ENCODE measurements at places on chromosomes 1 and 21.

- DNase-seq: no peak
Observed at GRCh38 chr1:151825751-151826660, 5.6 kb downstream of the RORC start.

- DNase-seq: no peak
Observed at GRCh38 chr1:212528501-212528900, 80.1 kb upstream of the ATF3 start.

DNA sequence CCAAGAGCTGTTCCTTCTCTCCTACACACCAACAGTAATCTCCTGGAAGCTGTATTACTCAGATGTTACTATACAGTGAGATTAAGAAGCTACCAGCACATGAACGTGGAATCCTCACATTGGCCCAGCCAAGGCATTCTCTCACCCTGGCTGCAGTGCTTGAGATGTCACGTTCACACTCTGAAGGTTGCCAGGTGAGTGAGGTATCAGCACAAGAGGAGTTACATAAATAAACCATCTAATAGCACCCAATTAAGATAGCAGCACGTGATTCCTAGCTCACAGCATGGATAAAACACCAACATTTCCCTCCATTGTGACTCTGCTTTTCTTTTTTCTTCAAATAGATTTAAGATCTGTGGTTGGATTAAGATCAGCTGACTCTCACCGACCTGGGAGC is 182.8 kb downstream of the PLPP3 start:
- DNase-seq: no peak

DNA sequence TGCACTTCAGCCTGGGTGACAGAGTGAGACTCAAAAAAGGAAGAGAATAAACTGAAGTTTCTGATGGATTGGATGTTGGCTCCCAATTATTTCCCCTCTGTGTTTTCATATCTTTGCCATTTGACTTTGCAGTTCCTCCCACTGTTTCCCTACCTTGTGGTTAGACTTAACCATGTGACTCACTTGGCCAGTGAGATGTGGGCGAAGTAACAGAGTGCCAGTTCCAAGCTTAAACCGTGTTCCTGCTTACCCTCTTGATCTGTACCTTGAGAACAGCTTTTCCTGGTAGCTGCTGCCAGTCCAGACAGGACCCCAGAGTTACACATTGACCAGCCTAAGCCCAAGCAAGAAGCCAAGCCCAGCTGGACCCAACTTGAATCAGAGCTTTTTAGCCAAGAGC is 323.4 kb downstream of the LTN1 start:
- DNase-seq: no peak

- no peak for DNase-seq
Observed at GRCh38 chr1:29176576-29176975, 5.1 kb downstream of the SRSF4 start.
